ENCODE measurements at places on chromosomes 2 and 18.

DNA sequence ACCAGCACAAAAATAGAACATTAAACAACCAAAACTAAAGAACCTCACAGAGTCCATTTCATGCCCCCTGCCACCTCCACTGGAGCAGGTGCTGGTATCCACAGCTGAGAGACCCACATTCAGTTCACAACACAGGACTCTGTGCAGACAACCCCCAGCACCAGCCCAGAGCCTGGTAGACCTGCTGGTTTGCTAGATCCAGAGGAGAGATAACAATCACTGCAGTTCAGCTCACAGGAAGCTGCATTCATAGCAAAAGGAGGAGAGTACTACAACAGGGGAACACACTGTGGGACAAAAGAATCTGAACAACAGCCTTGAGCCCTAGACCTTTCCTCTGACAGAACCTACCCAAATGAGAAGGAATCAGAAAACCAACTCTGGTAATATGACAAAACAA lies 326.7 kb downstream of the METTL4 start:
- no peak for DNase-seq

- no peak for DNase-seq
These were observed 98.0 kb downstream of the AAK1 start for GRCh38 chr2:69545477-69545932.

- no peak for DNase-seq
These were observed 85.0 kb downstream of the ZAP70 start for GRCh38 chr2:97798416-97798815.

- DNase-seq = no peak
These were observed 226.7 kb downstream of the TTC32 start for GRCh38 chr2:19675003-19675629.

DNA sequence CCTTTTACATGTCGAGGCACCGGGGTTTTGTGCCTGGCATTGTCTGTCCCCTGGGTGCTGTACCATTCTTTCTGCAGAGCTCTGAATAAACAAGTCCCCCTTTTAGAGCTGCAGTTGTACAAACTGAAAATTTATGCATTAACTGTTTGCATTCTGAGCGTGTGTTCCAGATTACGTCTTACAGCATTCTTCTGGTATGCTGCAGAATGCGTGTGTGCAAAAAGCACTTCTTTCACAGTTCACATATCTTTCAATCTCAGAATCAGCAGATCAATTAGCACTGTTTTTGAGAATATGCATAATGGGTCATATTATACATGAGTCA lies 27.5 kb downstream of the MEIS1 start:
- no peak for DNase-seq

DNA sequence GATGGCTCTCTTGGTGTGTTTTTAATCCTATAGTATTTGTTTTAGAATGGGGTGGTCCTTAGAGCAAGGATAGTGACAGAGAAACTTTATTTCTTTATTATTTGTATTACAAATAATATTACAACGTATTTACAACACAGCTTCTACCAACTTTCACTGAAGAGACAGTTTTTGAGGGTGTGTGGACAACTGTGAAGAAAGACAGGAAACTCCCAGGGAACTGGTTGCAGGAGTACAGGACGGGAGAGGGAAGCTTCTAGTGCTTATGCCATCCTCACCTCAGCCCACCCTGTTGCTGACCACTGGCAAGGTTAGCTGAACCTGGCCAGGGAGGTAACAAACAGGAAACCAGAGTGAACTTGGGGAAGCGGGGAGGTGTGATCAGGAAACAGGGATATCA lies 251.7 kb downstream of the BCL11A start:
- DNase-seq = no peak

GRCh38 chr2:60775048-60775639 lies 19.1 kb downstream of the PAPOLG start:
- no peak for DNase-seq

DNA sequence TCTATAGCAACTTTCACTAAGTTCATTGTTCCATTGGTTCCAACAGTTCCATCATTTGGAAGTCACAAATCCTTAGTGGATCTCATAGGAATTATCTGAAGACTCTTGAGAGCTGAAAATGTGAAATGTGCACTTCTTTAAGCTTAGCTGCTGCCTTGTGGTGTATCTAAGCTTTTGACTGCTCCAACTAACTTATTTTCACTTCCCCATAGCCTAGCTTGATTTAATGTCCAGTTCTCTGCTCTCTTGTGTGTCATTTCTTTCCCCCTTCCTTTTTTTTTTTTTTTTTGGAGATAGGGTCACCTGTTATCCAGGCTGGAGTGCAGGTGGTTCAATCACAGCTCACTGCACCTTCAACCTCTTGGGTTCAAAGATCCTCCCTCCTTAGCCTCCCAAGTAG lies 34.9 kb upstream of the CD302 start:
- no peak for DNase-seq

- DNase-seq = no peak
These were observed 199.0 kb upstream of the STK17B start for GRCh38 chr2:196370381-196370780.
